GDM1 (cell line): ENCODE measurements at places on chromosomes 7 and 10.

DNA sequence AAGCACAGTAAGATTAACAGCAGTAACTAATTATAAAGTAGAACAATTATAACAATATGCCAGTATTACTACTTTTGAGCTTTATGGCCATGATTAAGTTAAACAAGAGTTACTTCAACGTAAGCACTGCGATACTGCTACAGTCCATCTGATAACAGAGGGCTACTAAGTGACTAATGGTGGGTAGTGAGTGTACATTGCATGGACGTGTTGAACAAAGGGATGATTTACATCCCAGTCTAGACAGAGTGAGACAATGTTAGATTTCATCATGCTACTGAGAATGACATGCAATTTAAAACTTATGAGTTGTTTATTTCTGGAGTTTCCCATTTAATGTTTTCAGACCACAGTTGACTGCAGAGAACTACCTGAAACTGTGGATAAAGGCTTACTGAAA, 45.6 kb downstream of the TPST1 start:
- no peak for DNase-seq

DNA sequence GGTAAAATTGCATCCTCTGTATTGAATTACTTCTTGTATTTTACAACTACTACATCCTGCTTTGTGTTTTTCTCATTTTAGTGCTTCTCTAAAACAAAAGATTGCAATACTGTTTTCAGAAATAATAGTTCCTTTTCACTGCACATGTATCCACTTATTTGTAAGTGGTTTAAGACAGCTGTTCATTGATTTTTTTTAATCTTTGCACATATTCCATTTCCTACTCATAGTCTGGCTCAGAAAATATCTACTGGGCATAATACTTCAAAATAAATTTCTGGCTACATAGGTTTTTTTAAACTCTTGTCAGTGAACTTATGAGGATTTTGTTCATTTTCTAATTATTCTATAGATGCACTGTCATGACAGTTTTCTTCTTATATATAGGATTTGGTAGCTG, 54.8 kb downstream of the SND1 start:
- DNase-seq, result no peak

GRCh38 chr10:3225561-3225960, 53.0 kb upstream of the PITRM1 start:
- DNase-seq, result no peak

GRCh38 chr10:130350996-130351395, 214.8 kb downstream of the GLRX3 start:
- no peak for DNase-seq

GRCh38 chr7:35007768-35008167, 29.5 kb downstream of the DPY19L1 start:
- DNase-seq, result no peak

DNA sequence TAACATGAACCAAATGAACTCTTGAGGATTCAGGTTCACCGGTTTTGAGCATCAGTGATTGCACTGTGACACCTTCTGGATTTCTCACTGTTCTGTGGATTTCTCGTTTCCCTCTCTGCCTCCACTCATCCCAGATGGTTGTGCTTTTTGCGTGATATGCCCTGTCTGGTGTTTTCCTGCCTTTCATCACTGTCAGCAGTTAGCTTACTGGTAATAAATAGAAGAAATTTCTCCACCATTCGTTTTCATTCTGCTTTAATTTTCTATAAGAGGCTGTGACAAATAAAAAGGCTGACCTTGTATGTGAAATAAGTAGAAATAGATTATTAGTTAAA, 16.2 kb downstream of the BPGM start:
- no peak for DNase-seq

DNA sequence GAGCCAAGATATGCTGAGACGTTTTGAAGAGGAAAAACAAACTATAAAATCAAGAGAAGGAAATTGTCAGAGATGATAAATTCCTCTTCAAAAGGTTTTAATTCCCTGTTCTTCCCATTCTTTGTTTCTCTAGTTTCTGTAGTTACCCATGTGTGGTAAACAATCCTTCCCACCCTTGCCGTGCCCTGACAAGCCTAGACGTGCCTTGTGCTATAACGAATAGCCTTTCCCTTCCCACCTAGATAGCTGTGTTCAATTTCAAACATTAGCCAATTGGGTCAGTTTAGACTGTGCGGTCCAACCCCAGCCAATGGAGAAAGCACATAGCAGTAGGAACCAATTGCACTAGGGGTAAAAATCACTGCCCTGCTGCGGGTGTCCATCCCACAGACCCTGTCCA, 138.1 kb downstream of the RALA start:
- DNase-seq, result no peak

DNA sequence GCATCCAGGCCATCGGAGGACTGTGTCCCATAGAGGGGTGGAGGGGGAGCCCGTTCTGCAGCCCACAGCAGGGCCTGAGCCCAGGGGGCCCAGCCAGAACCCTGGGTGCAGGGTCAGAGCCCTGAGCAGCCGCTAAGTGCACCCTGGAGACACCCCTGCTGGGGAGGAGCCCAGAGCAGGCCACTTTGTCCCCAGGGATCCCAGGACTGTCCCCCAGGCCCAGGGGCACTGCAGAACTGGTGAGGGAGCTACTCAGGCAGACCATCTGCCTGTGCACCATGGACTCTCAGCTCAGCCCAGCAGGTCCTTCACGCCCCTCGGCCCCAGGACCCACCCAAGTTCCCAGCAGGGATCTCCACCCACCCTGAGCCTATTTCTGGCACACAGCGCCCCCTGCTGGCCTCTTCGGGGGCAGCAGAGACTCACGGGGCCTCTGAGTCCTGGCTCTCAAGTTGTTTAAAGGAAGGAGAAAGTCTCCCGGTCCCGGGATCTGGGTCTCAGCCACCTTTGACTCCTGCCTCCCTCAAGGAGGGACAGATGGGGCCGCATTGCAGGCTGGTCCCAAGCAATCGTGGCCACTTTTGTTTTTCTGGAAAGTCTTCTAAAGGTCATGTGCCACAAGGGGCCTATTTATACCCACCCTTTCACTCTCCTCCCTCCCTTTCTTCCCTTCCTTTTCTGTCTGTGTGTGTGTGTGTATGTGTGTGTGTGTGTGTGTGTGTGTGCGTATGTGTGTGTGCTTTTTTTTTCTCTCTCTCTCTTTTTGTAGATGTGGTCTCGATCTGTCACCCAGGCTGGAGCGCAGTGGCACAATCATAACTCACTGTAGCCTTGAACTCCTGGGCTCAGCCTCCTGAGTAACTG, 90.3 kb downstream of the MYL10 start:
- peak; percentile 36 for DNase-seq

GRCh38 chr7:116591202-116592040, 66.6 kb downstream of the CAV1 start:
- no peak for DNase-seq

- DNase-seq, result no peak
Observed at GRCh38 chr7:154304740-154305700, 252.8 kb downstream of the DPP6 start.

- no peak for DNase-seq
Observed at GRCh38 chr10:119535837-119536507, 6.5 kb downstream of the RGS10 start.

DNA sequence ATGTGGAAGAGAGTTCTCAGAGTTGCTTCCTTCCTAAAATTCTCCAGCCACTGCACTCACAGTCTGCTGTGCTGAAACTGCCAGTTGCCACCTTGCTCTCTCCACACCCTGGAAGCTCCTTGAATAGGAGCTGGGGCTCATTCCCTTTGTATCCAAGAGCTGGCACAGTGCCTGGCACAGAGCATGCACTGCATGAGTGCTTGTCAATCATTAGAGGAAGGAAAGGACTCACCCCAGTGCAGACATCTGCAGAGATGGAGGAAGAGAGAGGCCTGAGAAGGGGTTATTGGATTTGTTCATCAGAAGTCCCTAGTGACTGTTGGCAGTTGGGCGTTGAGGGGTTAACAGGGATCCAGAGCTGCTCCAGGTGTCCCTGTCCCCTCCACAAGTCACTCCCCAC, 41.7 kb upstream of the DUSP5 start:
- DNase-seq, result no peak

- no peak for DNase-seq
Observed at GRCh38 chr7:156783864-156784263, 109.1 kb downstream of the LMBR1 start.

- no peak for DNase-seq
Observed at GRCh38 chr10:43479275-43479674, 42.4 kb downstream of the ZNF487 start.

GRCh38 chr10:61325223-61325960, 127.8 kb downstream of the TMEM26 start:
- DNase-seq, result no peak

DNA sequence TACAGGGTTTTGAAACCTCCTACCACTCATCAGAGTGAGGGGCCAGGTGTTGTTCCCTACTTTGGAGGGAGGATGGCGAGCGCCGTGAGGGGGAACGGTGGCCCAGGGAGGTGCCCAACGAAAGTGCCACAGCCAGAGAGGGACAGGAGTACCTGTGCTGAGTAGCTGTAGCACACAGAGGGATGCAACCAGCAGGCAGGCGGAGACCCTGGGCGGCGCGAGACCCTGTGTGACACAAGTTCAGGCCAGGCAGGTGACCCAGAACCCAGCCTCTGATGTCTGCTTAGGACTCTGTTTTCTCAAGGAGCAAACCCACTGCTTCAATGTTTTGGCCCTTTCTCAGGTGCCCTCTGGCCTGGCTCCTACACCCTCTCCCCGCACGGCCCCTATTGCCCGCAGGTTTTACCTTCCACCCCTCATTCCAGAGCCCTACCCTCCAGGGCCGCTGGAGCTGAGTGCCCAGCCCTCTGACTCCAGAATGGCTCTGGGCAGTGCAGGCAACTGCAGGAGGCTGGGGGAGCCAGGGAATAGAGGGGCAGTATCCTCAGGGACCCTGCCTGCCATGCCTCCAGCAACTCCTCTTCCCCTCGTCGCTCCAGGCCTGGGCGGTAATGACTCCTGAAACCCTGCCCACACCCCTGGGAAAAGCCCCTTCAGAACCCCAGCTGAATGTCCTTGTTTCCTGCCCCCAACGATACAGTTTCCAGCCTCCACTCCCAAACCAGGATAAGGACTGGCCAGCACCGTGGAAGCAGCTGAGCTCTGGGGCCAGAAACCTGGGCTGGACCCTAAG, 164.1 kb upstream of the RHEB start:
- no peak for DNase-seq

- no peak for DNase-seq
Observed at GRCh38 chr10:32629910-32630309, 184.0 kb downstream of the CCDC7 start.

GRCh38 chr10:80158598-80159127, 26.1 kb downstream of the PLAC9 start:
- DNase-seq, result peak; percentile 61

- no peak for DNase-seq
Observed at GRCh38 chr10:35979116-35979515, 337.0 kb upstream of the FZD8 start.

GRCh38 chr10:1163204-1163660, 107.0 kb downstream of the WDR37 start:
- DNase-seq, result no peak

DNA sequence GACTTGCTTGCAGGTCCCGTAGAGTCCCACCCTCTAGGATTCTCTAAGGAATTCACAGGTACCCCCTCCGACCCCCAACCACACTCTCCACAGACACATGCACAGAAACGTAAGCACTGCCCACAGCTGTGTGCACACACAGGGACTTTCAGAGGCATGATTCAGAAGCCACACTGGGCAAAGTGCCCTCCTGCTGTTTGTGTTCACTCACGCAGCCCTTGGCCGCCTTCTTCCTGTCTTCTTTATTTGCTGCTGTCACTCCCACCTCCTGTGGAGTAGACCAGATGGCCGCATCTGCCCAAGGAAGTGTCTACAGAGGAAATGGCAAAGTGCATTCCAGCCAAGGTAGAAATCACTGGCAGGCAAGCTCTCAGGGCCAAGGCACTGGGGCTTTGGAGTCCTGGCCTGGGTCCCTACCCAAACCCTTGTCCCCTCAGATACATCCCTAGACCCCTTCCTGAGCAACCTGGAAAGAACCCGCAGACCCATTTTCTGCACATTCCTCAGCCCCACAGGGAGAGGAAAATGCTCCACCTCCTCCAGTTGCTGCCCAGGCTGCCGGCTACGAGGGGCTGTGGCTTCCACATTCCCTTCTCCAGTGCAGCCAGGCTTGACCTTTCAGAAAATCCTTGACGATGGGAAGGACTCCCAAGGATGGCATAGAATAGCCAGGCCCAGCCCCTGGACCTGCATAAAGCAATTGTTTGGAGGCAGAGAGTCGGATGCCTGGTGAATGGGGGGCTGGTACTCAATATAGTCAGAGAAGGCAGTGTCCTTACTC, 21.6 kb upstream of the GIMAP8 start:
- DNase-seq, result peak; percentile 74

DNA sequence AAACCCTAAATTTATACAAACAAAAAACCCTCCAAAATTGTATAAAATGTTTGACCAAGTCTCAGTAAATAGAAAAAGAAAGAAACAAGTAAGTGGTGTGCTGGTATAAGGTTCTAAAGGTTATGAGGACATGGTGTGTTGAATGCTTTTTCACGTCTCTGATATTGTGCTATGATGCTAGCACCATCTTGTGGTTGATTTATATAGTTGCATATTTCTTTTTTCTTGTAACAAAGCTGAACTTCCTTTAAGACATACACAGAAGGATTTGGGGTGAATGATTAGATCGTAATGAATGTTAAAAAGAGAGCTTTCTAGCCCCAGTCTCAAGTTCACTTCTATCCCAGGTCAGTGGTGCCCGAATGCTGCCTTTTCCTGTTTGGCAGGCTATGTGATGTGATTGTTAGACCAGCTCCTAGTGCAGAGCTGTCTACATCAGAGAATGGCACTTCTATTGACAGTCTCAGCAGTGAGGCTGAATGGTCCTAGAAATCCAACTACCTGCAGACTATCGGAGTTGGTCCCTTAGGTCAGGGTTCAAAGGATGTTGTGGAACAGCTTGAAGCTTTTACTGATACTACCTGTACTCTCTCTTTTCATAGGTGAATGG, 25.0 kb downstream of the VTI1A start:
- peak; percentile 17 for DNase-seq

DNA sequence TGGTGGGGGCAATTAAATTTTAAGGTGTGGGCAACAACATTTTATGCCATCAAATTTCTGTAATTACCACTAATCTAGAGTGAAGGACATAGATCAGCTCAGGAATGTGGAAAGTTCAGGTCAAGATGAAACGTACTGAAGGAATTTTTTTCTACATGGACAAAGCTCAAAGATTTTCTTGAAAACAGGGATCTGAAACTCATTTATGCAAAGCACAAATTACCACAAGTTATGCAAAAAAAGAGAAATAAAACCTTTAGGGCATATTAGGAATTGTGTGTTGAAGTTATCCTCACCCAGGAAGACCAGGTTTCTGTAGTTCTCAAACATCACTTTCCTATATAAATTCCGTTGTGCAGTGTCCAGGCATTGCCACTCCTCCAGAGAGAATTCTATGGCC, 18.9 kb downstream of the ZNF680 start:
- no peak for DNase-seq

GRCh38 chr10:378230-378929, 243.1 kb downstream of the ZMYND11 start:
- DNase-seq, result no peak

DNA sequence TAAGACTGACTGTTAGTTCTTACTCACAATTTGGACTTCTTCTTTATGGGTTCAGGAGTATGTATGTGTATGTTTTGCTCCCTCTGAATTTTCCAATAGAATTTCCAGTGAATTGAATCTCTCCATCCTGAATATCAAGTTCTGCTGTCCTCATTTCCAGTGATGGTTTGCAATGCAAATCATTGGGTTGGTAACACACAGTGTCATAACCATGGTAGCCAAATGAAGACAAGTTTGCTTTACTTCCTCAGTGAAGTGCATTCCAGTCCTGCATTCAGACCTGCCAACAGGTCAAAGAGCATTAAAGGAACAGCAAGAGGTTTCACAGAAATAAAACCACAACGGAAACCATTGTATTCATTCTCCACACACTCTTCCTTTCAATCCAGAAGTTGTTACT, 15.2 kb downstream of the ITPRID1 start:
- no peak for DNase-seq

- DNase-seq, result peak; percentile 21
Observed at GRCh38 chr7:21767300-21767900, 178.3 kb downstream of the CDCA7L start.
